ENCODE measurements at places on chromosomes 2 and 18. TPM values are rescaled to one million over a fixed set of nuclear protein-coding genes. Genes with fewer than 3 reads are reported as not detected.

SFTPB gene
- polyA plus RNA-seq, result 16.1 TPM

SLC5A7 gene
- 0.16 TPM for polyA plus RNA-seq

CRYGD gene
- polyA plus RNA-seq, result not detected

ZSWIM2 gene
- not detected for polyA plus RNA-seq

KCNJ13 gene
- not detected for polyA plus RNA-seq

ANKRD30B gene
- polyA plus RNA-seq, result not detected

RFTN2 gene
- polyA plus RNA-seq, result 12.8 TPM

DNA sequence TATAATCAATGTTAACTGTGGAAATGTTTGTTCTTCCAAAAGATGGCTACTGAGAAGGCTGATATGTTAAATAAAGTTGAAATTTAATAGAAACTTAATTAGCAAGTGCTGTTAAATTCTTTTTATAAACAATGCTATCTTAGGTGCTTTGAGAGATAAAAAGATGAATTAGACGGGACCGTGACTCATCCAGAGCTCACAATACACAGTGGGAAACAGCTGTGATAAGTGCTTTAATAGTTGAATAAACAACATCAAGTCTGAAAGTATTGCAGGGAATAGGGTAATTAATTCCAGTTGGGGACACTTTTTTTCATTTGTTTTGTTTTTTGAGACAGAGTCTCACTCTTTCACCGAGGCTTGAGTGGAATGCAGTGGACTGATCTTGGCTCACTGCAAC, 85.5 kb upstream of the DTNA start:
- no peaks in the 10 kb centered on the region for H3K4me1 ChIP-seq
- no peak overlapping the region for H3K4me3 ChIP-seq
- no peak for DNase-seq
- no peaks in the 10 kb centered on the region for H3K27me3 ChIP-seq
- no peaks in the 10 kb centered on the region for H3K36me3 ChIP-seq
- H3K27ac ChIP-seq, result no peak overlapping the region

GRCh38 chr2:8159966-8160603, 521.8 kb upstream of the ID2 start:
- no peaks in the 10 kb centered on the region for H3K27me3 ChIP-seq
- H3K4me1 ChIP-seq, result peaks cover 8% of the 10 kb centered on the region
- H3K27ac ChIP-seq, result no peak overlapping the region
- DNase-seq, result no peak

DNA sequence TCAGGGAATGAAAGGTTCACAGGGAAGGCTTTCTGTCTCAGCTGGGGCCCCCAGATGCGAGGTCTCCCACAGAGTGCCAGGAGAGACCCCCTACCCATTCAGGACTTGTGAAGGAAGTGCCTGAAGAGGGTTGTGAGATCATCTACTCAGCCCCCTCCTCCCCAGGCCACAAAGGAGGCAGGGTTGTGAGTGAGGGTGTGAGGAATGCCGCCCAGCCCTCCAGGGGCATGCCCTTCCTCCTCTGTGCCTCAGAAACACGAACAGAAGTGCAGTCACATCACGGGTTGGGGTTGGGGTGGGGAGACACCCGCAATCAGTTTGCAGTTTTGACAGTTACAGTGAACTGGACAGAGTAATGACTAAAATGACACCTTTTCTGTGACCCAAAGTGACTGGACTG, 5.0 kb downstream of the MAL start:
- H3K4me1 ChIP-seq, result peaks cover 15% of the 10 kb centered on the region
- no peak overlapping the region for H3K27ac ChIP-seq
- H3K27me3 ChIP-seq, result peaks cover 75% of the 10 kb centered on the region
- H3K4me3 ChIP-seq, result no peak overlapping the region

DNA sequence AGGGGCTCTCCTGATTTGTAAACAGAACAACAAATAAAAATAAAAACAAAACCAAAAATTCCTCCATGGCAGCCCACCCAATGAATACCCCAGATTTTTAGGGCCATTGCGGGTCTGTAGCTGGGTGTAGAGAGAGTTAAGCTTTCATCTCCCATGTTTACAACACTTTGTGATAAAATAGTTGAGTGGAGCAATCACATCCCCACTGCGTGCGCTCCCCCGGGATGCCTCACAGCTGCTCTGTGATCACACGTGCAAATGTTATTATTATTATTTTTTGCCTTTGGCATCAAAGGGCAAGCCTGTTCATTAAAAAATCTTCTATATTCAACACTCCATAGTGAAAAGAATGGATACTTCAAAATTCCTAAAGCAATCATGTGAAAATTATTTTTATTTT, 118.0 kb downstream of the MBP start:
- H3K4me3 ChIP-seq, result no peak overlapping the region
- no peak for DNase-seq
- peaks cover 3% of the 10 kb centered on the region for H3K4me1 ChIP-seq
- H3K27ac ChIP-seq, result no peak overlapping the region
- H3K36me3 ChIP-seq, result peaks cover 8% of the 10 kb centered on the region

- no peak overlapping the region for H3K4me3 ChIP-seq
- H3K27me3 ChIP-seq, result no peaks in the 10 kb centered on the region
- no peak overlapping the region for H3K27ac ChIP-seq
- no peaks in the 10 kb centered on the region for H3K4me1 ChIP-seq
Observed at GRCh38 chr2:55807900-55808299, 114.3 kb upstream of the PNPT1 start.

- no peaks in the 10 kb centered on the region for H3K4me1 ChIP-seq
Observed at GRCh38 chr2:33903215-33903614, 304.1 kb upstream of the FAM98A start.

- H3K4me3 ChIP-seq, result no peak overlapping the region
- H3K36me3 ChIP-seq, result no peaks in the 10 kb centered on the region
- peaks cover 1% of the 10 kb centered on the region for H3K27me3 ChIP-seq
- DNase-seq, result no peak
- no peaks in the 10 kb centered on the region for H3K4me1 ChIP-seq
Observed at GRCh38 chr2:156309917-156310316, 22.6 kb downstream of the NR4A2 start.

DNA sequence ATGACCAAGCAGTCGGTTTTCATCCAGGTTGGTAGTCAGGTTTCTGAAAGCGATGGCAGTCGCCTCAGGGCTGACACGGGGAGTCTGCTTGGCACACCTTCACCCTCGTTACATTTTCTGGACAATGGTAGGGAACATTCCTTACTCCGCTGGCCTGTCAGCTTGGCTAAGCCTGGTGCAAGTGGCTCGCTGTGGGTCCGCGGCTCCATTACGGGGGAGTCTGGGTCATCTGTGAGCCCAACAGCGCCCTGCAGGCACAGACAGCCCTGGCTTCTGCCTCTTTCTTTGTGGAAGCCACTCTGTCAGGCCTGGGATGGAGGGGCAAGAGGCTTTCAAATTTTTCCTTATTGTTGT, 95.6 kb downstream of the HDAC4 start:
- DNase-seq, result no peak
- H3K27ac ChIP-seq, result peak overlapping the region; percentile 89
- H3K4me1 ChIP-seq, result peaks cover 97% of the 10 kb centered on the region
- H3K4me3 ChIP-seq, result no peak overlapping the region
- H3K36me3 ChIP-seq, result peaks cover 12% of the 10 kb centered on the region

- peaks cover 38% of the 10 kb centered on the region for H3K4me1 ChIP-seq
- peak; percentile 97 for DNase-seq
- no peak overlapping the region for H3K4me3 ChIP-seq
- peak overlapping the region; percentile 90 for H3K27ac ChIP-seq
- H3K36me3 ChIP-seq, result no peaks in the 10 kb centered on the region
- H3K27me3 ChIP-seq, result peaks cover 3% of the 10 kb centered on the region
Observed at GRCh38 chr18:13235981-13236380, 17.4 kb downstream of the LDLRAD4 start.

DNA sequence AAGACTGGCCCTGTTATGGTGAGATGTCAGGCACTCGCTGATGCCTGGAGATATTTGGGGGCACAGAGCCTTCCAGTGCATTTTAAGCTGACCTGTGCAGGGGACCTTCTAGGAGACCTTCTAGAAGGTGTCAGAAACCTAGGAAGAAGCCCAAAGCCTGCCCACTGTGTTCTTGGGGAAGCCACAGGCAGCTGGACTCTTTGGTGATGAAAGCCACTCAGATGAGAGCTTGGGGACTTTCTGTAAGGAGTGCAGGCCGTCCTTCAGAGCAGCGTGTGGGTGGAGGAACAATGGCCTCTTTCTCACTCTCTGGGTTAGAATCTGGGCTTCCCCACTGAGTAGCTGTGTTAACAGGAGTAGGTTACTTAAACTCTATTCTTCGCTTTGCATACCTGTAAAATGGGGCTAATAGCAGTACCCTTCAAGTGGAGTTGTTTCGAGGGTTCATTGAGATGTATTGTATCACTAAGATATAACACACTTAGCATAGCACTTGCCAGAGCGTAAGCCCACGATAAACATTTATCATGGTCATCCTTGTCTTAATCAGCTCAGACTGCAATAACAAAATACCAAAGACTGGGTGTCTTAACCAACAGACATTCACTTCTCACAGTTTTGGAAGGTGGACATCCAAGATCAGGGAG, 322.3 kb upstream of the EPAS1 start:
- H3K27ac ChIP-seq, result no peak overlapping the region
- no peak overlapping the region for H3K4me3 ChIP-seq
- no peak for DNase-seq
- no peaks in the 10 kb centered on the region for H3K27me3 ChIP-seq

- H3K4me1 ChIP-seq, result peaks cover 28% of the 10 kb centered on the region
- H3K27me3 ChIP-seq, result peaks cover 42% of the 10 kb centered on the region
- H3K27ac ChIP-seq, result no peak overlapping the region
- H3K36me3 ChIP-seq, result no peaks in the 10 kb centered on the region
Observed at GRCh38 chr2:153476491-153476815, 2.1 kb downstream of the RPRM start.

DNA sequence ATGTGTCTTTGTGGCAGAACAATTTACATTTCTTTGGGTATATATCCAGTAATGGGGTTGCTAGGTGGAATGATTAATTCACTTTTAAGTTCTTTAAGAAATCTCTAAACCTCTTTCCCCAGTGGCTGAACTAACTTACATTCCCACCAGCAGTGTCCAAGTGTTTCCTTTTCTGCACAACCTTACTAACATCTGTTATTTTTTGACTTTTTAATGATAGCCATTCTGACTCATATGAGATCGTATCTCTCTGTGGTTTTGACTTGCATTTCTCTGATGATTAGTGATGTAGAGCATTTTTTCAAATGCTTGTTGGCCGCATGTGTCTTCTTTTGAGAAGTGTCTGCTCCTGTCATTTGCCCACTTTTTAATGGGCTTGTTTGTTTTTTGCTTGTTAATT, 43.1 kb upstream of the PTH2R start:
- H3K27ac ChIP-seq, result no peak overlapping the region
- peaks cover 8% of the 10 kb centered on the region for H3K36me3 ChIP-seq
- DNase-seq, result no peak
- no peak overlapping the region for H3K4me3 ChIP-seq
- no peaks in the 10 kb centered on the region for H3K4me1 ChIP-seq

- H3K27ac ChIP-seq, result no peak overlapping the region
- peaks cover 9% of the 10 kb centered on the region for H3K4me1 ChIP-seq
- no peaks in the 10 kb centered on the region for H3K36me3 ChIP-seq
- H3K27me3 ChIP-seq, result peaks cover 23% of the 10 kb centered on the region
Observed at GRCh38 chr2:238774071-238774470, 73.8 kb upstream of the TWIST2 start.

GRCh38 chr2:8472545-8473323, 209.1 kb upstream of the ID2 start:
- H3K36me3 ChIP-seq, result no peaks in the 10 kb centered on the region
- DNase-seq, result no peak
- no peaks in the 10 kb centered on the region for H3K4me1 ChIP-seq
- H3K27me3 ChIP-seq, result no peaks in the 10 kb centered on the region
- no peak overlapping the region for H3K4me3 ChIP-seq
- H3K27ac ChIP-seq, result no peak overlapping the region

DNA sequence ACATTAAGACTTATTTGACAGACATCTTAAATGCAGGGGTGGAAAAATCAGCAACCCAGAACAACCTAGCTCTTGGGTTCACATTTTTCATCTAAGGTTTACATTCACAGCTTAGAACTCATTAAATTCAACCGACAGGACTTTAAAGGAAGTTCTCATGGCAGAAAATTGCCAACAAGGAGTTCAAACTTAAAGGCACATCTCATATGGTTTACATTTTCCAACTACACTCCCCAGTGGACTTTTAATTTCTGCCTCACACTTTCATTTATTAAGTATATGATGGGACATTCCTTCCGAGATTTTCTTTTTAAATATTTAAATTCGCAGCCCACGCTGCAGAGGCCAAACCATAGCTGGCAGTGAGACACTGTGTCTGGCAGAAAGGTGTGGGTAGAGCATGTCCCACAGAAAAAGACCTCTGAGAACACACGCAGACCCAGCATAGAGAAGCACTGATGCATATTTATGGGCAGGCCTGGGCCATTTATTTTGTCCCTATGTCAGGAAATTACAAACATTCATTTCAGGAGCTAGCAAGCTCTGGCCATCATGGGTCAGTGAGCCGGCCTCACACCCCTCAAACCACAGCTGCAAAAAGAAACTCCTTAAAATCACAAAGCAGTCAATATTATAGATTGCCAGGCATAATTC, 46.3 kb downstream of the STK39 start:
- no peak overlapping the region for H3K27ac ChIP-seq
- H3K27me3 ChIP-seq, result no peaks in the 10 kb centered on the region
- H3K36me3 ChIP-seq, result no peaks in the 10 kb centered on the region

DNA sequence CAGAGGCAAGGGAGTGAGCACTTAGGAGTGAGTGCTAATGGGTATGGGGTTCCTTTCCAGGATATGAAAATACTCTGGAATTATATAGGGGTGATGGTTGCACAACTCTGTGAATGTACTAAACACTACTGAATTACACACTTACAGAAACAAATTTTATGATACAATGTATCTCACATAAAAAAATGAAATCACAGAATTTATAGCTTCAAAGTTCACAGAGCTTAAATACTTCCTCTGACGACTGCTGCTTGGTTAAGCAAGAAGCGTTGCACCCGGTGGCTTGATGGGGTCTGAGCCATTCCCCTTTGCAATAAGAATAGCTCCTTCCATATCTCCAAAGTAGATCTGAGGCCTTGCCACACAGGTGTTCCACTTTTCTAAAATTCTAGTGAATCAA, 835.1 kb downstream of the TSN start:
- no peak overlapping the region for H3K4me3 ChIP-seq
- no peaks in the 10 kb centered on the region for H3K27me3 ChIP-seq
- H3K36me3 ChIP-seq, result no peaks in the 10 kb centered on the region
- H3K4me1 ChIP-seq, result no peaks in the 10 kb centered on the region
- H3K27ac ChIP-seq, result no peak overlapping the region
- DNase-seq, result no peak

GRCh38 chr2:230738924-230739323, 26.3 kb downstream of the CAB39 start:
- H3K27me3 ChIP-seq, result no peaks in the 10 kb centered on the region
- DNase-seq, result no peak
- no peak overlapping the region for H3K27ac ChIP-seq
- H3K36me3 ChIP-seq, result peaks cover 13% of the 10 kb centered on the region
- H3K4me1 ChIP-seq, result no peaks in the 10 kb centered on the region

DNA sequence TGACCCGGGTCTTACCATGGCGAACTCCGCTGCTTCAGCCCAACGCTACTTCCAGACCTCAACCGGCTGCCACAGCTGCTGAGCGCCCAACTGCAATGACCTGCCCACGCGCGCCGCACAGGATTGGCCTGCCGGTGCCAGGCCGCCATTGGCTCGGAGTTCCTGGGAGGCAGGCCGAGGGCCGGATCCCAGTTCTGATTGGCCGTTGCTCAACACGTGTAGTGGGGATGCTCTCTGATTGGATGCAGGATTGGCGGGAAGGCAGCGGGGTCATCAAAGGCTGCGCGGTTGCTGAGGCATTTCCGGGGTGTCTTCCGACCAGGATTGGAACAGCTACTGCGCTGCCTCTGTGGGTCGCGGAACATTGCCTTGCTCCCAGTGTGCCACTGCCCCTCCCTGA, at the start of gene TUBA3E:
TUBA3E (minus strand) TSS at position 97 of the 400 bp plus-strand sequence; CDS start at position 18, 79 bp downstream.
- no peak within 1 kb of the TSS for H3K4me3 ChIP-seq
- no peak within 1 kb of the TSS for H3K27ac ChIP-seq
- H3K36me3 ChIP-seq, result no peaks in the 10 kb centered on the region
- H3K27me3 ChIP-seq, result no peaks in the 10 kb centered on the region
